ENCODE measurements at places on chromosomes 13 and 19.

DNA sequence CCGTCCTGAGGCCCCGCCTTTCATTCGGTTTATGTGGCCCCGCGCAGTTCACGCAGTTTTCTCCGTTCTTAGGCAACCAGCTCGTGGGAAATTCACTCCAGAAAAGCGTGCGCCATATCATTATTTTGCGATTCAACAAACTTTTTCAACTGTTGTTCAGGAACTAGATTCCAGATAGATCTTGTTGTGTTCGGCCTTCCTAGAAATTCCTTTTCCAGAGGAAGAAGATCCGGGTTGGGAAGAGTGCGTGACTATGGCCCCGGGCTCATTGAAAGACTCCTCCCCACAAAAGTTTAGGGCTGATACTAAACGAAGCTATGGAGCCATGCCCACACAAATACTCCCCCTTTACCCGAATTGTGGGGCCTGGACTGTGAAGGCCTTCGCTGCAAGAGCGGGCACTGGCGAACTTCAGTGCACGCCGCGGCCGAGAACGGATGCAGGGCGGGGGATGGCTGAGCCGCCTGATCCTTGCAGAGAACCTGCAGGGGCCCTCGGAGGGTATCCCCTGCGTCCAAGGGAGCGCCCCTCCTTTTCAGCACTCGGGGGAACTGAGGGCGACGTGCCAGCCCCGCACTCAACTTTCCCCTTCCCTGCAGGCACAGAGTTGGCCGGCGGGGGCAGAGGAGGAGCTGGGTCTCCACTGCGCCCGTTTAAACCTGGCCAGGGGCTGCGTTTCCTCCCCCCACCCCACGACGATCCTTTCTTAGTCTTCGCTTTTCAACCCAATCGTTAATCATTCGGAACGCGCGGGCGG lies 904 bp upstream of the SOX1 start:
- DNase-seq: no peak

GRCh38 chr13:98366443-98366842 lies 189.4 kb upstream of the RNF113B start:
- no peak for DNase-seq

DNA sequence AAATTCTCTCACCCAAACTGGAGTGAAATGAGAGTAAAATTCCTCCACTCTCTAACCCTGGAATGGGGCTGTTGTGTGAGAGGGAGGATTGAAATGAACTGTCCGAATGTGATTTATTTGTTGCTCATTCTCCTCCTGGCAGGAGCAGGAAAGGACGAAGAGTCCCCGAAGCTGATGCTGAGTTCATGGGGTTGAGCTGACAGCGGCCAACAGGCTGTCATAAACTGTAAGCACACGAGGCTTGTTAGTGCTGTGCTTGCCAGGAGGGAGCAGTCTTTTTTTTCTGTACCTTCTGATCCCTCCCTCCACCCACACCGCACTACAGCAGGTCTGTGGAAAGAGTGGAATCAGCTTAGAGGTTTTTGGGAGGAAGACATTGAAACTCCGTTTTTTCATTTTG lies 33.1 kb upstream of the ZNF331 start:
- no peak for DNase-seq

DNA sequence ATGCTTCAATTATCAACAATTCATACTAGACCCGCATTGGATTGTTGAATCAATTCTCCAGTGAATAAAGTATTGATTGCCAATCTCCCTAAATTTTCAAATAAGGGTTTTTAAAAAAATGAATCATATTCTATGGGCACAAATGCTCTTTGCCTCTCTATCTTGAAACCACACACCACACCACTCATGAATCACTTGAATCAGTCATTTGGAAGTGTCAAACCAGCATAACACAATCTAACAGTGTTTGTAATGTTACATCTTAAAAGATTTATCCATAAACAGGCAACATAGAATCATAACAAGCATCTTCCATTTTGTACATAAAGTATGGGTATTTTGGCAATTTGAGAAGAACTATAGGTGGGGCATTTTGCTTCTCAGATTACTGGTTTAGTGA lies 219.5 kb upstream of the MIR17HG start:
- DNase-seq: no peak

GRCh38 chr13:114111577-114111976 lies 20.8 kb downstream of the RASA3 start:
- peak; percentile 23 for DNase-seq

Measured in right atrium auricular region (tissue), 2 donors.